ENCODE measurements at places on chromosomes 2 and 18.

GRCh38 chr2:157337978-157338377 lies 12.4 kb upstream of the ERMN start:
- H3K36me3 ChIP-seq, result no peaks in the 10 kb centered on the region
- H3K4me1 ChIP-seq, result no peaks in the 10 kb centered on the region
- no peak overlapping the region for H3K27ac ChIP-seq
- no peaks in the 10 kb centered on the region for H3K27me3 ChIP-seq
- H3K4me3 ChIP-seq, result no peak overlapping the region

GRCh38 chr18:57436965-57437333 lies 1.8 kb downstream of the ONECUT2 start:
- H3K27me3 ChIP-seq, result peaks cover 72% of the 10 kb centered on the region
- no peak overlapping the region for H3K4me3 ChIP-seq
- peaks cover 26% of the 10 kb centered on the region for H3K4me1 ChIP-seq

- no peaks in the 10 kb centered on the region for H3K36me3 ChIP-seq
- H3K27me3 ChIP-seq, result no peaks in the 10 kb centered on the region
- H3K4me3 ChIP-seq, result no peak overlapping the region
- DNase-seq, result peak; percentile 49
Observed at GRCh38 chr2:228681426-228681825, 499.9 kb upstream of the SPHKAP start.

DNA sequence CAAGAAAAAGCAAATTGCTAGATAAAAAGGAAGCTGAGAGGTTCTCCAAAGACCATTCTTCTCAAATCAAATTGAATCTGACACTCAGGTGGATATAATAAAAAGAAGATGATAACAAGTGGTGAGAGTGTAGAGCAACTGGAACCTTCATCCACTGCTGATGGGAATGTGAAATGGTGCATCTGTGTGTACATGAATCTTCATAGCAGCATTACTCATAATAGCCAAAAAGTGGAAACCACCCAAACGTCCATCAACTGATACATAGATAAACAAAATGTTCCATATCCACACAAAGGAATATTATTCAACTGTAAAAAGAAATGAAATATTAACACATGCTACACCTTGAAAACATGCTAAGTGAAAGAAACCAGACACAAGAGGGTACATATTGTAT lies 357.2 kb upstream of the EPHA4 start:
- H3K27me3 ChIP-seq, result no peaks in the 10 kb centered on the region
- H3K4me1 ChIP-seq, result no peaks in the 10 kb centered on the region
- H3K27ac ChIP-seq, result no peak overlapping the region
- no peak for DNase-seq

- H3K4me1 ChIP-seq, result peaks cover 19% of the 10 kb centered on the region
- no peak for DNase-seq
- H3K27ac ChIP-seq, result no peak overlapping the region
Observed at GRCh38 chr2:119699016-119699606, 20.1 kb downstream of the TMEM177 start.

DNA sequence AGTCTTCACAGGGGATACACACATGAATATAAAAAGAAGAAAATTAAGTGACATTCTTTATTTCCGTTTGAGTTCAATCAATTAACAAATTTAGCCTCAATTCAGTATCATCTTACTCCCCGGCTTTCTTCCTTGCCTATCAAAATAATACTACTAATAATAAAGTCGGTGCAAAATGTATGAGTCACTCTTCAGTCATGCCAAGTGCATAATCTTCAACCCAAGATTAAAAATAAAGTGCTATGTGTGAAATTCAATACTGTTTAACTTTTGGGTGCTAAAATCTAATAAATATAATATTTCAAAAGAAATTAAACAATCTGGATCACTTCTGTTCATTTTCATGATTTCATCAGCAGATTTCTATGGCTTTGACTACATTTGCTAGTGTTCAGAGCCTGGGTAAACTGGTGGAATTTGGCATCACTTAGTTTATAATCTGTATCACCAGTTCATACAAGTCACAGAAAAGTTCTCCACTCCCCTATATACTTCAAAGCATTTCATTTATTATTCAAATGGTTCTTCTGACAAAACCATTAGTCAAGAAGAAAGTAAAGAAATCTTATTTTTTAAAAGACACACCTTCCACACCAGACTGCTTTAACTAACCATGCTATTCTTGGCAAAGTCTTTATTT lies 183.6 kb downstream of the THADA start:
- no peaks in the 10 kb centered on the region for H3K4me1 ChIP-seq
- H3K36me3 ChIP-seq, result no peaks in the 10 kb centered on the region
- H3K27me3 ChIP-seq, result no peaks in the 10 kb centered on the region

DNA sequence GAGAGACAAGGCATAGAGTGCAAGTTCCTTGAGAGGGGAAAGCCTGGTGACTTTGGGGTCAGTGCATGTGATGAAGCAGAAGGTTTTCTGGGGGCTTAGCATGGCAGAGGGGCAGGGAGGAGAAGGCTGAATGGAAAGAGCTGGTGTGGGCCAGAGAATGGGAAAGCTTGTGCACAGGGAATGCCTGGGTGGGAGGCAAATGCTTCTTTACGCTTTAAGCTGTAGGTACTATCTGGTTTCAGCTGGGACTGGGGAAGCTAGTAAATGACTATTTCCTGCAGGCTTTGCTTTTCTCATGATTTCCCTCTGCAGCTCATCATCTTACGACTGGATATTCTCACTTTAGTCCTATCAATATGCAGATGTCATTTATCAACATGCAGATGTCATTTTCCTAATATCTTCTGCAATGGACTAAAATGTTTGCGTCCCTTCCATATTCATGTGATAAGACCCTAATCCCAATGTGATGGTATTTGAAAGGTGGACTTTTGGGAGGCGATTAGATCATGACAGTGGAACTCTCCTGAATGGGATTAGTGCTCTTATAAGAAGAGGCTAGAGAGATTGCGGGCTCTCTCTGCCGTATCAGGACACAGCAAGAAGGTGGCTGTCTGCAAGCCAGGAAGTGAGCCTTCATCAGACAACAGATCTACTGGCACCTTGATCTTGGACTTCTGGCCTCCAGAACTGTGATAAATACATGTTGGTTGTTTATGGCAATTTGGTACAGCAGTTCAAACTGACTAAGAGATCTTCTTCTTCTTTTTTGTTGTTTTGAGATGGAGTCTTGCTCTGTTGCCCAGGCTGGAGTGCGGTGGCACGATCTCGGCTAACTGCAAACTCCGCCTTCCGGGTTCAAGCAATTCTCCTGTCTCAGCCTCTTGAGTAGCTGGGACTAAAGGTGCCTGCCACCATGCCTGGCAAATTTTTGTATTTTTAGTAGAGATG lies 50.1 kb downstream of the MYCN start:
- DNase-seq, result no peak
- H3K27ac ChIP-seq, result no peak overlapping the region
- no peaks in the 10 kb centered on the region for H3K27me3 ChIP-seq
- H3K4me3 ChIP-seq, result no peak overlapping the region
- H3K4me1 ChIP-seq, result no peaks in the 10 kb centered on the region
- H3K36me3 ChIP-seq, result no peaks in the 10 kb centered on the region

GRCh38 chr2:238286551-238286950 lies 1.9 kb downstream of the PER2 start:
- H3K4me1 ChIP-seq, result peaks cover 23% of the 10 kb centered on the region
- peak; percentile 86 for DNase-seq
- no peak overlapping the region for H3K4me3 ChIP-seq
- H3K27ac ChIP-seq, result no peak overlapping the region

DNA sequence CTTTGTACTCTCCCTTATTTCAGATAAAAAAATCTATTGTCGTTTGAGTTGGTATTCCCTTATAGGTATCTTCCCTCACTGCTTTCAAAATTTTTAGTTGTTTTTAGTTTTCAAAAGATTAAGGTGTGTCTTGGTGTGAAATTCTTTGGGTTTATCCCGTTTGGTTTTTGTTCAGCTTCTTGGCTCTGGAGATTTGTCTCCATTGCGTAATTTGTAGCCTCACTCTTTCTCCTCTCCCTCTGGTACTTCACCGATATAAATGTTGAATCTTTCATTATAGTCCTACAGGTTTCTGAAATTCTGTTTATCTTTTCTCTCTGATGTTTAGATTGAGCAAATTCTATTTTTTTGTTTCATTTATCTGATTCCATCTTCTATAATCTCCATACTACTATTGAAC lies 113.8 kb upstream of the HS6ST1 start:
- H3K27me3 ChIP-seq, result no peaks in the 10 kb centered on the region
- DNase-seq, result no peak
- no peaks in the 10 kb centered on the region for H3K4me1 ChIP-seq
- H3K27ac ChIP-seq, result no peak overlapping the region
- H3K4me3 ChIP-seq, result no peak overlapping the region
- no peaks in the 10 kb centered on the region for H3K36me3 ChIP-seq

DNA sequence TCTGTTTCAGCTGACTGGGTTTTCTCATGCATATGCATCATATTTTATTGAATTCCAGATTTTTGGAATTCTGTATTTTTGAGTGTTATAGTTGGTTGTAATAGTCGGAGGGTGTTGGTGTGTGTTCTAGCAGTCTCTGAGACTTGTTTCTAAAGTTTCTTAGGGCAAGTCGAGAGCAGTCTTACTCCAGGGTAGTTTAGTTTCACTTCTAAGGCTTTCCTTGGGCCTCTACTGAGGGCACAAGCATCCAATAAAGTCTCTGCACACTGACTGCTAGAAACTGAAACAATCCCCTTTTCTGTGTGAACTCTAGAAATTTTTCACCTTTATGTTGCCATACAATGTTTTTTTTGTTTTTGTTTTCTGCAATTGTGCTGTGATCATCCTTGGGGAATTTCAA lies 663.7 kb upstream of the LRATD1 start:
- H3K36me3 ChIP-seq, result no peaks in the 10 kb centered on the region
- H3K4me3 ChIP-seq, result no peak overlapping the region

- no peaks in the 10 kb centered on the region for H3K27me3 ChIP-seq
- no peaks in the 10 kb centered on the region for H3K36me3 ChIP-seq
- no peak for DNase-seq
- no peak overlapping the region for H3K4me3 ChIP-seq
- no peak overlapping the region for H3K27ac ChIP-seq
Observed at GRCh38 chr18:7395566-7395965, 164.7 kb downstream of the LRRC30 start.

DNA sequence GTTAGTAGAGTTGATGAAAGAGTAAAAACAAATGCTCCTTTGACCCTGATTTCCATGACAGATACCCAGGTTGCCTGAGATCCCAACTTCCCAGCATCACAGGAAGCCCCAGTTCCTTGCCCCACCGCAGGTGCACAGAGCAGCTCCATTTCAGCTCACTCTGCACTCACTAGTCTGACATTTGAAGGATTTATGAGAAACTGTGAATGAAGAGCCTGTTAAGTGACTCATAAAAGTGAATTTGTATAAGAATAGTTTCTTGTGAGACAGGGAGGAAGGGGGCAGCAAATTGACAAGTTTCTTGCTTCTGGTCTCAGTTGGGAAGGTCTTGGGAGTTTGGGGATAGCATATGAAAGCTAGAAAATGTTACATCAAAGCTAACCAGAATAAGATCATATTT lies 248.7 kb upstream of the ATP5MC3 start:
- H3K4me3 ChIP-seq, result no peak overlapping the region
- no peaks in the 10 kb centered on the region for H3K4me1 ChIP-seq
- DNase-seq, result no peak
- H3K27ac ChIP-seq, result no peak overlapping the region
- no peaks in the 10 kb centered on the region for H3K36me3 ChIP-seq
- H3K27me3 ChIP-seq, result no peaks in the 10 kb centered on the region

GRCh38 chr18:78247615-78248289 lies 731.9 kb upstream of the SALL3 start:
- no peaks in the 10 kb centered on the region for H3K4me1 ChIP-seq
- H3K4me3 ChIP-seq, result no peak overlapping the region
- no peak for DNase-seq
- H3K27me3 ChIP-seq, result peaks cover 6% of the 10 kb centered on the region
- H3K27ac ChIP-seq, result no peak overlapping the region

DNA sequence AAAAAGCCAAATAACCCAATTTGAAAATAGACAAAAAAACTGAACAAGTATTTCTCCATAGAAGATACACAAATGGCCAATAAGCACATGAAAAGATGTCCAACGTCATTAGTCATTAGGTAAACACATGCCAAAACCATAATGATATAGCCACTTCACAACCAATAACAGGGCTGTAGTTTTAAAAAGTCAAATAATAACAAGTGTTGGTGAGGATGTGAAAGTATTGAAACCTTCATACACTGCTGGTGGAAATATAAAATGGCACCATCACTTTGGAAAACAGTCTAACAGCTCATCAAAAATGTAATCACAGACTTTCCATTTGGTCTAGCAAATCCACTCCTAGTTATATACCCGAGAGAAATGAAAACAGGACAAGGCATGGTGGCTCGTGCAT lies 144.2 kb upstream of the CYP1B1 start:
- no peaks in the 10 kb centered on the region for H3K36me3 ChIP-seq
- no peaks in the 10 kb centered on the region for H3K27me3 ChIP-seq
- no peak for DNase-seq
- H3K4me3 ChIP-seq, result no peak overlapping the region
- H3K27ac ChIP-seq, result no peak overlapping the region

- H3K4me1 ChIP-seq, result no peaks in the 10 kb centered on the region
- H3K27ac ChIP-seq, result no peak overlapping the region
- peaks cover 24% of the 10 kb centered on the region for H3K27me3 ChIP-seq
- no peak for DNase-seq
- H3K4me3 ChIP-seq, result no peak overlapping the region
Observed at GRCh38 chr18:59907172-59907571, 7.4 kb downstream of the PMAIP1 start.

- H3K27me3 ChIP-seq, result no peaks in the 10 kb centered on the region
- H3K4me3 ChIP-seq, result no peak overlapping the region
- H3K36me3 ChIP-seq, result no peaks in the 10 kb centered on the region
- no peak for DNase-seq
- no peaks in the 10 kb centered on the region for H3K4me1 ChIP-seq
- no peak overlapping the region for H3K27ac ChIP-seq
Observed at GRCh38 chr18:3069671-3070433, 56.9 kb upstream of the LPIN2 start.

DNA sequence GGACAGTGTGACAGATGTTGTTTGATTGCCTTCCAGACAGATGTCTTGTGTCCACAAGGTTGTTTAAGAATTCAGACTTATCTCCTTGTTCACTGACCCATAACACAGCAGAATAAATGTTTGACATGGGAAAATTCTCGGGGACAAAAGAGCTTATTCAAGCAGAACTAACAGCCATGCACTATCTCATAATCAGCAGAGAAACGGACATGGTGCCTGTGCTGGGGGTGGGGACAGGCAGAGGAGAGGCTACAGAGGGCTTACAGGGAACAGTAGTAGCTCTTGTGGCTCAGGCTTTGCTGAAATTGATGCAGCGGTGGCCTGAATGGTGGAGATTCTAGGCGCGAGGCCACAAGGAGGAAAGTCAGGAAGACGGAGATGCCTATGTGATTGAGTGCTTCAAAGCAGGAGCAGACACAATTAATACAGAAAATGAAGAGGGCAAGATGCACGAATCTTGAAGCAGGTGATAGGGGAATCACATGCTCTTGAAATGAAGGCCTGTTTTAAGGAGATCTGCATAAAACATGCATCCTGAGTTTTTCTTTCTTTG lies 62.0 kb upstream of the CAB39 start:
- no peaks in the 10 kb centered on the region for H3K4me1 ChIP-seq
- H3K27ac ChIP-seq, result no peak overlapping the region
- H3K4me3 ChIP-seq, result no peak overlapping the region
- H3K36me3 ChIP-seq, result no peaks in the 10 kb centered on the region
- no peak for DNase-seq

- H3K27me3 ChIP-seq, result no peaks in the 10 kb centered on the region
- H3K4me3 ChIP-seq, result no peak overlapping the region
- no peaks in the 10 kb centered on the region for H3K4me1 ChIP-seq
- DNase-seq, result no peak
- H3K27ac ChIP-seq, result no peak overlapping the region
Observed at GRCh38 chr2:202510911-202511310, 123.9 kb upstream of the FAM117B start.

GRCh38 chr2:145404690-145405089 lies 884.8 kb upstream of the ZEB2 start:
- DNase-seq, result no peak
- no peaks in the 10 kb centered on the region for H3K36me3 ChIP-seq
- no peaks in the 10 kb centered on the region for H3K27me3 ChIP-seq
- H3K4me3 ChIP-seq, result no peak overlapping the region

Data from adrenal gland (tissue), 19 donors.